ENCODE measurements at places on chromosomes 5 and 9.

DNA sequence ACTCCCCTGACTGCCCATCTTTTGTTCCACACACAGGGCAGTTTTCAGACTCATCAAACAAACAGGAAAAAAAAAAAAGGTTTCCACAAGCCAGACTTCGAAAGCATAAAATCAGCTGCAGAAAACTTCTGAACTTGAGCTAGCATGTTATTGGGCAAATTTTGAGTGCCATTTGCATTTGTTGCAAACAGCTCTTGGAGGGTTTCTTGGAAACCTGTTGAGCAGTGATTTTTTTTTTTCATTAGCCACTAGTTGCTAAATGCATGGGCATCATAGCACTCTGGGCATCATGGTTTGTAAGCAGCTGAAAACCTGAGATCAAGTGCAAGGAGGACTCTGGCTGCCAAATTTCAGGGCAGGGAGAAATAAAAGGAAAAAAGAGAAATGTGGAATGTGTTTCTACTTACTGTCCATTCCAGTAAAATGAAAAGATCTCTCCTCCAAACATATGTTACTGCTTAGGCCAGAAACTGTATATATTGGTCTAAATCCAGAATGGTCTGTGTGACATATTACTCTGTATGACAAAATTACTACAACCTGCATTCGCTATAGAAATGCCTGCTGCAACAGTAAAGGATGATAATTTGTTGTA lies 85.2 kb upstream of the SMIM23 start:
- DNase-seq: no peak

DNA sequence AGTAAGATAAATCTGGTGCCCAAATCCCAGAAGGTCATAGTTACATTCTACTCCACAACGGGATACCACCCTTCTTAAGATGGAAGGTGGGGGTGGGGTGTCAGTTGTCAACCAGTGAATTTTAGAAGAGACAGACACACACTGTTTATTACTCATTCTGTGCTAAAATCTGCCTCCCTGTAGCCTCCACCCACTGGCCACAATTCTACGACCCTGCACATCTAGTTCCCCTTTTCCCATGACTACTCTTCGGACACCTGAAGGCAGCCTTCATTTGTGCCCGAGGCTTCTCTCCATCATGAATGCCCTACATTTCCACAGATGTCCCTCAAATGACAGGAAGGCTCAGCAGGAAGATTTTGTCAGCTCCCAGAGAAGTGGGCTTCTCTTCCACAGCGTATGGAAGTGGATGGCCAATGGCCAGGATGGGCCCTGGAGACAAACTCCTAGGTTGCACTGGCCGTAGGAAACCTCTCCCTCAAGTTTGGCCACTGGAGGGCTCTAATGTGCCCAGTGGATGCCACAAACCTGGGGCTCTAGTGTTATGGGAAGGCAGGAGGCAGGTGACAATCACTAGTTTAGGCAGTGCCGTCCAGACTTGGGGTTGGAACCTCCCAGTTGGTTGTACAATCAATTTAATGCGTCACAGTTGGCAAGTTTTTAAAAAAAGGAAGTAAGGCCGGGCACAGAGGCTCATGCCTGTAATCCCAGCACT lies 46.6 kb downstream of the PTPN3 start:
- DNase-seq: no peak

DNA sequence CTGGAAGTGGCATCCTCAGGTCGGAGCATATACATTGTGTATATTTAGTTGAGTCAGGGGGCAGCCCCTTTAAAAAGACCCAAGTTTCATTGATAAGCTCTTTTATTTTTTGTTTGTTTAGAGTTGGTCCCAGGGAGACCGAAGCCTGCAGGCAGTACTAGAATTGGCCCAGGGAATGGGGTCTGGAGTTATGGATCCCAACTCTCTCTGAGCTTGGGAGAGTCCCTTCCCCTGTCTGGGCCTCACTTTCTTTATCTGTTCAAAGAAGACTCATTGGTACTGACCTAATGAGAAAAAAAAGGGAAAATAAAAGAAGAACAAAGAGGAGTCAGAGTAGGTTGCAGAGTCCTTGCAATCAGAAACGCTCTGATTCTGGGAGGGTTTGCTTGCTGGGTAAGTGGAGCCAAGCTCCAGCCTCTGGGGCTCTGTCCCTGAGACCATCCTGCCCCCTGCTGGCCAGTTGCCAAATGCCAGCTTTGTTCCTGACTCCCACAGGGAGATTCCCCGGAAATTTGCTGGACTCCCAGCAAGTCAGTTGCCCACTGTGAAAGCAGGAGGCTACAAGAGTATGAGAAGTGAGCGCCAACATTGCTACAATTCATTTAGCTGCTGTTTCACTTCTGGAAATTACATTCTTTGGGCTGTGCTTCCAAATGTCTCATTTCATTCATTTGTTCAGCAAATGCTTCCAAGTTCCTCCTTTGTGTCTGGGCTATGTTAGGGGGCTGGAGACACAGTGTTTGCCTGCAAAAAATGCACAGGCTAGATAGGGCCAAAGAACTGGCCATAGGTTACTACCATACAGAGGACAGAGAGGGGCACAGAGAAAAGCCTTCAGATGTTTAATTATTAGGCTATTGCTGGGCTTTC lies 156.2 kb downstream of the MELK start:
- peak; percentile 31 for DNase-seq

- DNase-seq: no peak
Measured at GRCh38 chr9:97573482-97574073, 59.6 kb downstream of the TSTD2 start.

GRCh38 chr5:134446938-134447337 lies 35.3 kb upstream of the CDKN2AIPNL start:
- DNase-seq: no peak

DNA sequence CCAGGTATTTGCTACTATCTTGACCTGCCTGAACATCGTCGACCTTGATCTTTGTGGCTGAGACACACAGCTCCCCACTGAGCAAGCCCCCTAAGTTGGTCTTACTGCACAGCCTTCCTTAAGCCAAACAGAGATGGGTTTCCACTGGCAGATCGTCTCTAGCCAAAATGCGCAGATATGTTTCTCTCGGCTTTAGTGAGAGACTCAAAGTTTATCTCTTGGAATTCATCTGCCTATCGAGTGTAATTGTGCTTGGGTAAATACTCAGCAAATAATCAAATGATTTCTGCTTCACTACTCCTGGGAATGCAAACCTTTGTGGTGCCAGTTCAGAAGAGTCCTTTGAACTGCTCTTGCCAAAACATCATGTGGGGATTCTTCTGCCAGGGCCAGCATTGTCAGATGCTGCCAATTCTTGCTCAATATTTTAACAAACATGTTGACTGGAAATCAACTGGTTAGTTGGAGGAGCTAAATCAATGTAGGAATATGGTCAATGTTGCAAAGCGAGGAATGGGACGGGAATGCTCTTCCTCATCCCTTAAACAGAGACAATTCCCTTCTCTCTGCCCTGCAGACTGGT lies 141.2 kb upstream of the SLC28A3 start:
- DNase-seq: no peak

DNA sequence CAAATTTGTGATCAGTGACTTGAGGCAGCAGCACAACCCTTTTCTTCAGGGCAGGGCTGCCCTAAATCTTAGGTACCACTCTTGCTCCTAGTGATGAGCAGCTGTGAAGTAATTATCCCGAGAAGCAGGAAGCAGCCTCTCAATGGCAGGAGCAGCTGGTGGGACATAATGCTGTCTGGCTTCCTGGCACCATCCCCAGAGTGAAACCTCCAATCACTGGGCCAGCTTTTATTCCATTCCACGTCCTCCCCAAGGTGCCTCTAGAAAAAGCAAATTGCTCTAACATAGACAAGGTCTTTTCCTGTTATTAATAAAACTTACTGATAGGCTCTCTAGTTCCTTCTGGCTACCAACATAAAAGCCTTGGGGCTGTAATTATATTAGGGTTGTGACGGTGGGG lies 154.0 kb downstream of the FRMD3 start:
- DNase-seq: no peak

DNA sequence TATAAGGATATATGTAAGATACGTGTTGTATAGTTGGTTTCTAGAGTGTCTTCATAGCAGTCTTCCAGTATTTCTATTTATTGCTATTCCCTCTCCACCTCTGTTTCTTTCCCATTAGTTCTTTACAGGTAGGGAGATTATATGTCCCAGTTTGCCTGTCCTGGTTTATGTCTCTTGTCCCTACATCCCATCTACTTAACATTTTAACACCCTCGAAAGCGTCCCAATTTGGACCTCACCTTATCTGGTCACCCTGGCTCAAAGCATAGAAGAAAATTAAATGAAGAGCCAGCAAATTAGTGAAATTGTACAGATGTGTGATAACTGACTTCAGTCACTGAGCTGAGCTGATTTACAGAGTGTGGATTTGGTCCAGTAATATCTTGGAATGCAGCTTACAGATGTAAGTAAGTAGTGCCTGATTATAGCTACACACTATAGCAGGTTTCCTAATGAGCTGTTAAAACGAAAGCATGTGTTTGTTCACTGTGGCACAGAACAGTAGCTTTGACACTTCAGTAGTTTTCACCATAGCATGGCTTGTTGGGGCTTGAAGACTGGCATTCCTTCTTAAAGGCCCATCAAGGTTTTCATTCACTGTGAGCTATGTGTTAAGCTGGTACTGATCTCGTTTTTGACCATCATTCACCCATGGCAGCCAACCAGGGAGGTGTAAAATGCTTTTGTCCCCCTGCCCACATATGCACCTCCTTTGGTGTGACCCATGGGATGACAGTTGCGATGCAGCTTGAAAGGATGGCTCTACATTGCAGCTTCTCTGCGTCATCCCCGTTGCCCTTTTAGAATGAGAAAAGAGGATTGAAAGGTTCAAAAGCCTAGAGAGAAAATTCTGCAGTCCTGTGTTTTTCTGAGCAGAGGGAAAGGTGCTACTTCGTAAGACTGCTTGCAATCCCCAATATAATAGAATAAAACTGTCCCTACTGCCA lies 192.1 kb upstream of the DMRT1 start:
- DNase-seq: no peak

- no peak for DNase-seq
Measured at GRCh38 chr5:142561029-142561428, 124.9 kb downstream of the FGF1 start.

DNA sequence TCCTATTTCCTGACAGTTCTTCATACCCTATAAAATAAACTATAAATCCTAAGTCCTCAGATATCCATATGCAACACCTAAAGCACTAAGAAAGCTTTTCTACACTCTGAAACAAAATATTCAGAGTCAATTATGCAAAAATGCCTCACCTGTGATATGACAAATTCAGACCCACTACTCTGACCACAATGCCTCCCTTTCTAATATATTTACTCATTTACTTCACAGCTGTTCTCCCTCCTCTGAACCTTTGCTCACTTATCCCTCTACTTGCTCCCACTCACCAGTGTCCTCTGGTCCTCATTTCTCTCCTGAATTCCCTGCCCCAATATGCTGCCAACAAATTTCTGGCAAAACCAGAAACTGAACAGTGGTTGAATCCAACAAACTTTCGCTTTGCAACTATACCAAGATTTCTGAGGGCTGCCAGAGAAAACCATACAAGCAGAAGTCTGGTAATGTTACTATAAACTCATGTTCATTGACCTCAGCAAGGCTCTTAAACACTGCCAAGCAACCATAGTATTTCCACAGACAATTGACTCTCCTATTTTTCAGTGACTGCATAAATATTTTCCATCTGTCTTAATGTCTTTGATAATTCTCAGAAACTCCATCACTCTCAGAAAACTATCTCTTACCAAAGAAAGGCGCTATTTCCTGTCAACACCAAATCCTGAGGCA lies 7.1 kb downstream of the CCNH start:
- DNase-seq: no peak

GRCh38 chr5:143036146-143036927 lies 266.2 kb downstream of the ARHGAP26 start:
- no peak for DNase-seq

GRCh38 chr9:21761309-21761901 lies 41.0 kb upstream of the MTAP start:
- DNase-seq: no peak

GRCh38 chr5:72474516-72474915 lies 32.7 kb downstream of the ZNF366 start:
- no peak for DNase-seq

GRCh38 chr9:134165357-134166315 lies 1.3 kb upstream of the RNU6ATAC start:
- DNase-seq: no peak

- DNase-seq: no peak
Measured at GRCh38 chr5:7016999-7017747, 303.9 kb downstream of the TENT4A start.

DNA sequence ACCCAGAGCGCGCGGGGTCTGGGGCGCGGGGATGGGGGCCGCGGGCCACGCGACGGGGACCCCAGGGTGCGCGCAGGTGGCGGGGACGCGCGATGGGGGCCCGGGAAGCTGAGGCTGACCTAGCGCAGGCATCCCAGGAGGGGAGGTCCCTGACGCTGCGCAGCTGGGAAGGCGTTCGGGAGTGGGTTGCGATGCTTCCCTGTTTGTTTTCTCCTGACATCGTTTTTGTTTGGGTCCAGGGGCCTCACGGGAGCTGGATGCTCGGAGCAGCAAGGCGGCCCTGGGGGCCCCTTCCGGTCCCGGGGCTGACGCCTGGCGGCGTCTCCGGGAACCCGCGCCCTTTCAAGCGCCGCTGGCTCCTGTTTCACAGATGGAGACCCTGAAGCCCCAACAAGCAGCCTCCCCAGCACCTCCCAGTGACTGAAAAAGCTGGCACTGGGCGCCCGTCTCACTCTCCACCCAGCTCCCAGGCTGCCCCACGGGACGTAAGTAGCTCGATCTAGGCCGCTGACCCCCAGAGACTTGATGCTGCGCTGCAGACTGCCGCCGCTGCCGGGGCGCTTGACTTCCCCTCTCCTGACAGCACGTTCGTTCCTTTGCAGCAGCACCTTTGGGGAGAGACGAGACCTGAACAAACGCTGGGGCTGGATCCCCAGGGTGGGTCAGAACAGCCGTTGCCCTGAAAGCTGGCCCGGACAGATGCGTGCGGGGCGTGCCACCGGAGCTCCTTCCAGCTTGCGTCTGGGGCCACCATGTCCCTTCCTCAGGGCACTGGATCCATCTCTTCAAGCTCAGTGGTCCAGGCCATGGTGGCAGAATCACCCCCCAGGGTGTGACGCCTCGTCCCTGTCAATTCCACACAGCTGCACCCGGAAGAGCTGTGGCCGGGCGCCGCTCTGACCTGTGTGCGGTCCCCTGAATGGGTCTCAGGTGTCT lies 593 bp downstream of the BRD3OS start:
- DNase-seq: peak; percentile 21

DNA sequence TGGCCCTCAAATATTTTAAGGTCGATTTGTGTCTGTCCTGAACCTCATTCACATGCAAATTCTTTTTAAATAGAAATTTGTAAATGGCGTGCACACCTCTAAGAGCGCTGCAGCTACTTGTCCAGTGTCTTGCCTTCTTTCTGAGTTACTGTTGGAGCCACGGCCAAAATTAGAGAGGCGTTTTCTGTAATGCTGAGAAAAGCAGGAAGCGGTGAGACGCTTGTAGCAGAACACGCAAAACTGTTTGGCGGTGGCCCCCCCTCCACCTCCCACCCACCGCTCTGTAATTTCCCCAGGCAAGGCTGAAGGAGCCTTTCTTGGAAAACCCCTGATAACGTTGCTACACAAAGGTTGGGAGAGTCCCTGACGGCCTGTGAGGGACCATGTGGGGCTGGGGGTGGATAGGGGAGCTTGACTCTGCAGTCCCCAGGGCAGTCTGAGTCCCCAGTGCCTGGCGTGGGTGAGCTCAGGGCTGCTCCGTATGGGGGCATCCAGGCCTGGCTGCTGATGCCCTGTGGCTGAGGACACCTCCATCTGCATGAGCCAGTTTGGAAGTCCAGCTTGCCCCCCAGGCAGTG lies 96.5 kb downstream of the GADD45G start:
- peak; percentile 22 for DNase-seq

- DNase-seq: no peak
Measured at GRCh38 chr5:59923465-59923864, 29.9 kb upstream of the PDE4D start.

GRCh38 chr5:56638768-56639238 lies 176.5 kb upstream of the MAP3K1 start:
- DNase-seq: no peak
